Right hindlimb (tissue), 1 donor: ENCODE measurements at places on chromosomes 3 and 15.

GRCh38 chr3:48472673-48472922 is 26.1 kb downstream of the ATRIP start:
- no peak for DNase-seq

- peak; percentile 62 for DNase-seq
Observed at GRCh38 chr3:73745526-73746191, 120.9 kb upstream of the PDZRN3 start.

DNA sequence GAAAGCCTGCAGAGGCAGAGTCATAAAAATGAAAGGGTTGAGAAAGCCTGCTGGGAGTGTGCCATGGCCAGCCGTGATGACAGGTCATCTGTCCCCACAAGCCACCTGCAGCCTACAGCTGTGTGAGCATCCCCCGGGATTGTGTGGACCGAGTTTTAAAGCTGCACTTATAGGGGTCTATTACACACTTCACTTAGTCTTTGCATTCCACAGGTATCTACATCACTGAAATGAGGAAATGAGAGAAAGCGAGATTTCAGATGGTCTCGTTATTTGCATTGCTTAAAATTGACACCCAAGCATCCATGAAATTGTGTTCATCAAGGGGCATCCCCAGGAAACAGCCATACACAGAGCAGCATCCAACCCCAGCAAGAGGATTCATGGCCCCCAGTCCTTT is 137.6 kb upstream of the TRIM42 start:
- peak; percentile 39 for DNase-seq

GRCh38 chr3:42001777-42002176 is 39.9 kb upstream of the ULK4 start:
- no peak for DNase-seq

DNA sequence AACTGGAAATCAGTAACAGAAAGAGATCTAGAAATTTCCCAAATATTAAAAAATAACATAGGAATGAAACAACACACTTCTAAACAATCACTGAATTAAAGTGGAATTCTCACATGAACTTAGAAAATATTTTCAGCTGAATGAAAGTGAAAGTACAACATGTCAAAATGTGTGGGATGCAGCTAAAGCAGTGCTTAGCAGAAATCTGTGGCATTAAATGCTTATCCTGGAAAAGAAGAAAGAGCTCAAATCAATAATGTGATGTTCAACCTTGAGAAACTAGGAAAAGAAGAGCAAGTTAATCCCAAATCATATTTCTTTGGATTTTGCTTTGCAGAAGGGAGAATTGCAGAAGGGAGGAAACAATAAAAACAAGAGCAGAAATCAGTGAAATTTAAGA is 98.2 kb upstream of the NR2E3 start:
- no peak for DNase-seq

DNA sequence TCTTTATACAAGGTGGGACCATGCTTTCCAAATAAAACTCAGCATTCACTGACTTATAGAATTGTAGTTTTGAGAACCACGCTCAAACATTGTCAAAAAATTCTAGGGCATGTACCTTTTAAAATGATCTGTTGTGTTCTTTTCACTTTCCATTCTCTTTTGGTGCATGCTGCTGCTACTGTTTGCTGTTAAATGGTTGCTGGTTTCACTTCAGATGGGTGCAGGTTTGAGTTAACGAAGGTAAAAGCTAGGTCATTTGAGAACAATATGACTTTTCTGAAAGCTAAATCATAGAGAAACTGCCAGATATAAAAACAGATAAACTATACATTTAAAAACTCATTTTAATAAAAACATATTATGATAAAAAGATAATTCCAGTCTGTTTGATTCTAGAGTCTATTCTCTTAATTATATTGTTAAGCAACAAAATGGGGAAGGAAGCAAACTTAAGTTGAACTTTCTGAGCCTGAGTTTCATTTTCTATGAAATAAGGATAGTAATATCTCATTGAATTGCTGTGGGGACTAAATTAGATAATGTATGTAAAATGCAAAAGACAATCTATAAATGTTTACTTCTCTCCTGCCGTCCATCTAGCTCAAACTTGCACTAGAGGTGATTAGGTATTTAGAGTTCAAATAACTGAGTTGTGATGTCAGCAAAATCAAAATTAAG is 82.4 kb downstream of the OXSM start:
- no peak for DNase-seq

DNA sequence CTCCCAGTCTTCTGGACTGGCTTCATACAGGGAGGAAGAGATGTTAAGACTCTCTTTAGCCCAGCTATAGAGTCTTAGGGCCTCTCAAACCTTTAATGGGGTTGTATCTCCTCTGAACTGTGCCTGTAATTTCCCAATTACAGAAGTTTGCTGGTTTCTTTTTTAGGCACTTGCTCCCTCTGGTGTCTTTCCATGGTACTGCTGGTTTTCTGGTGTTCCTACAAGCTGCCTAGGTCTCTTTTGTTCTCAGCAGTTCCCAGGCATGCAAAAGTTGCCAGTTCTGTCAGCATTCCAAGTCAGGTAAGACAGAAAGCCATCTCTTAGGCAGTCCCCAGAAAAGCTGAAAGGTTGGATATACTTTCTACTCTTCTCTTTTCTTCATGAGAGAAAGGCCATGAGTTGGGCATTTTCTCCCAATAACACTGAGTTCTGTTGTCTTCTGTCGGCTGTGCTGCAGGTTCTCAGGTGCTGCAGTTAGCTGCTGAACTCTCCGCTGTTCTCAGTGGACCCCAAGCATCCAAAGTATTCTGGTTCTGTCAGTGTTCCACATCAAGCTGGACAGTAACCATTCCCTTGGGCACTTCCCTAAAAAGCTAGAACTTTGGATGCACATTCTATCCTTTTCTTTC is 54.4 kb upstream of the EHHADH start:
- DNase-seq: no peak

- DNase-seq: no peak
Observed at GRCh38 chr3:25143356-25144025, 284.6 kb upstream of the RARB start.

- DNase-seq: no peak
Observed at GRCh38 chr3:188166441-188166840, 12.5 kb downstream of the LPP start.

GRCh38 chr15:100430411-100430810 is 88.6 kb upstream of the ADAMTS17 start:
- DNase-seq: no peak

- DNase-seq: no peak
Observed at GRCh38 chr3:17355591-17355990, 386.8 kb downstream of the TBC1D5 start.

DNA sequence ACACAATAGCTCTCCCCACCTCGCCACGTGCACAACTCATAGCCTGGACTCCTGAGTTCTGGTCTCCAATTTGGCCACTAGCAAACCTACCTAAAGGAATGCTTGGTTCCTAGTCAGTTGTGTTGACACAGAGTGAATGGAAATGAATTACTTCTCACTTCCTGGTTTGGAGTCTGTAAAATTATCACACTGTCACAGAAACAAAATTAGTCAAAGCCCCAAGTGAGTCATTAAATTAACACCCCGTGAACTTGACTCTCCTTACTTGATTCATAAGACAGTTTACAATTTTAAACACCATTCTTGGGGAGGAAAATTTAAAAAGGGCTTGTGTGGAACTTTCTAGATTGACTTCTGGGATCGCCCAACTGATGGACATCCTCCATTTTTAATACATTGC is 276.2 kb upstream of the CTNNB1 start:
- no peak for DNase-seq

DNA sequence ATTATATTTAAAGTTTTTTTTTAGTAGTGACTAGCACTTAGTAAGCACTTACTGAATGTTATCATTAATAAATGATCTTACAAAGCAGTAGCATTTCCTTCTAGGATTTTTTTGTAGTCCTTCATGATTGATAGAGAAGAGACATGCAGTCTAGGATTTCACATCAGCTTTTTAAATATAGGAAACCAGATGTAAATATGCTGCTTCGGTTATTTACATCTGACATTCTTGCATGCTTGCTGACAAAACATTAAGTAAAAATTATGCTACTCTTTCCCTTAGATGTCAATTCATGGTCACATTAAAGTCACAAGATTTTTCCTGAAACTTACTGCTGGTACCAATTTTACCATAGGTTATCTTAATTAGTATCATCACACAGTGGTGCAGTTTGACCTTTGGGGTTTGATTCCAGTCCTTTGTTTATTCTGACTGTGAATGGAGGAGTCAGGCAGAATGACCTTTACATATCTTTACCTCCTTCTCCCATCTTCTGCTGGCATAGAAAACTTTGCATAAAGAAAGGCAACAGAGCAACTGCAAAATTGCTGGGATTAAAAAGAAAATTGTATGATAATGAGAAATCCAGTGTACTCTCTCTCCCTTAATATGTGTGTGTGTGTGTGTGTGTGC is 286.5 kb downstream of the LPP start:
- DNase-seq: no peak

- DNase-seq: no peak
Observed at GRCh38 chr15:34644851-34645250, 61.4 kb upstream of the GOLGA8B start.

DNA sequence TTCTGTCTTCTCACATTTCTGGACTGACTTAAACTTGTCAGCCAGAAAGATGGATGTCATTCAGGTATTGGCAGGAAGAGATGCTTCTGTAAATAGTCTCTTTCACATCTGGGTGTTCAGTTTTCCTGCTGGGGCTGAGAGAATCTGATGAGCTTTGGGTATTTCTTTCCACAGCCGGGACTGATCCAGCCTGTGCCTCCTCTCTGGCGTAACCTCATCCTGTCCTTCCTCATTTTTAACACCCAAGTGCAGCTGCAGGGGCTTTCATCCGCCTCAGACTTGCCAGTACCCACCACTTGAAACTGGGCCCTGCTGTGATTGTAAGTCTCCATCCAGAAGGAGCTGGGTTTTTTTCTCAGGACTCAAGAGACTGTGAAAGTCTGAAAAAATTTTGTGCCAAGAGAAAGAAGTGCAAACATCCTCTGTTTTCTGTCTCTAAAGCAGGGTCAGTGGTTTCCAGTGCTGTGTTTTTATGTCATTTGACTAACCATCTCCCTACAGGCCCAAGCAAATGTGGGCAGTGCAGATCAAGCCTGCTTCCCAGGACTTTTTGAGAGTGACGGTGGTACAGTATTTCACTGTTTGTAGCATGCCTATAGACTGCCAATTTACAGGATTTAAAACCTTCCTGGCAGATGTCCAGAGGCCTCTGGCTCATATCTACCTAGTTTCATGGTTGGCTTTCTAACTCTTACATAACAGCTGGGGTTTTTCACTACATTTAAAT is 342.7 kb downstream of the PTPRG start:
- DNase-seq: peak; percentile 76

DNA sequence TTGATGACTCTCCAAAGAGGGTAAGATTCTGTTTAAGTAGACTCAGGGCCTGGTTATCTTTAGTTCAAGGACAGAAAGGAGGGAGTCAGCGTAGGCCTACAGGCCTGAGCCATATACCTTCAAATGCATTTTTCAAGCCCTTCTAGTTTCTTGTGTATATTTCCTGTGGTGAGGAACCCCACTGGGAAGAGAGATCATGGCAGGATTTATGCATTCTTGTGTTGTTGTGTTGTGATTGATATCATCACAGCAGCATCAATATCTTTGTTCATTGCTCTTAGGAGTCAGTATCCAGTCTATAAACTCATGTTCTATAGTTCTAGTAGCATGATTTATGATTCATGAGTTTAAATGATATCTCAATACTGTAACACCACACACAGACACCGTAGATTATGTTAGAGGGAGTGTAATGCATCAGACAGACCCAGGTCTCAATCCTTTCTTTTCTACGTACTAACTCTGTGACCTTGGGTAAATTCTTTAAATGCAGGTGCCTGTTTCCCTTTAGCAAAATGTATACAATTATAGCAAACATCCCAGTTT is 427.5 kb downstream of the PDCD6IP start:
- no peak for DNase-seq

DNA sequence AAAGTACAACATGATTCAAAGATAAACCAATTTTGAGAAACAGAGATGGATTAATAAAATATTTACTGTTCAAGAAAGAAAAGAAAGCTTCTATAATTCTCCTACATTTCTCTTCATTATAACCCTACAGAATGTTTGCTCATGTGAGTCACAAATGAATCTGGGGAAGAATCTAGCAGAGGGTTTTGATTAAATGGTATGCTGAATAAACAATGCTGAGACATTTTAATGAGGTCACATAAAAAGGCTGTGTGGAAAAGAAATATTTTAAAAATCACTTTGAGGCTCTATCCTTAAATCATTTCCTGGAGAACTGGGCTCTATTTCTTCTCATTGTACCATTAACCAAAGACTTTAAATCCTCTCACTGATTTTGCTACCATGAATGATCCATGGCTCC is 727.7 kb downstream of the NTRK3 start:
- DNase-seq: no peak

DNA sequence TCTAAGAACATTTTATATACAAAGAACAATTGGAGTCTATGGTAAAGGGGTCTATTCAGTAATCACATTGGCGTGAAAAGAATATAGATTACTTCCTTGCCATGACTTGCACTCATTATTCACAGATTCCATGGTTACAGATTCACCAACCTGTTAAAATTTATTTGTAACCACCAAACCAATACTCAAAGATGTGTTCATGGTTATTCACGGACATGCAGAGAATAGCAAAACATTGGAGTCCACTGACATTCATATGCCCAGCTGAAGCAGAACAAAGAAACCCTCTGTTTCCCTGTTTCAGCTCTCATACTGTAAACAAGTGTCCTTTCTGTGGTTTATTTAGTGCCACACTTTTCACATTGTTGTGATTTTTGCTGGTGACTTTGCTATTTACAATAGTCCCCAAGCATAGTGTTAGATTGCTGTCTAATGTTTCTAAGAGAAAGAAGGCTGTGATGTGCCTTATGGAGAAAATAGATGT is 185.8 kb upstream of the TTC14 start:
- DNase-seq: no peak

DNA sequence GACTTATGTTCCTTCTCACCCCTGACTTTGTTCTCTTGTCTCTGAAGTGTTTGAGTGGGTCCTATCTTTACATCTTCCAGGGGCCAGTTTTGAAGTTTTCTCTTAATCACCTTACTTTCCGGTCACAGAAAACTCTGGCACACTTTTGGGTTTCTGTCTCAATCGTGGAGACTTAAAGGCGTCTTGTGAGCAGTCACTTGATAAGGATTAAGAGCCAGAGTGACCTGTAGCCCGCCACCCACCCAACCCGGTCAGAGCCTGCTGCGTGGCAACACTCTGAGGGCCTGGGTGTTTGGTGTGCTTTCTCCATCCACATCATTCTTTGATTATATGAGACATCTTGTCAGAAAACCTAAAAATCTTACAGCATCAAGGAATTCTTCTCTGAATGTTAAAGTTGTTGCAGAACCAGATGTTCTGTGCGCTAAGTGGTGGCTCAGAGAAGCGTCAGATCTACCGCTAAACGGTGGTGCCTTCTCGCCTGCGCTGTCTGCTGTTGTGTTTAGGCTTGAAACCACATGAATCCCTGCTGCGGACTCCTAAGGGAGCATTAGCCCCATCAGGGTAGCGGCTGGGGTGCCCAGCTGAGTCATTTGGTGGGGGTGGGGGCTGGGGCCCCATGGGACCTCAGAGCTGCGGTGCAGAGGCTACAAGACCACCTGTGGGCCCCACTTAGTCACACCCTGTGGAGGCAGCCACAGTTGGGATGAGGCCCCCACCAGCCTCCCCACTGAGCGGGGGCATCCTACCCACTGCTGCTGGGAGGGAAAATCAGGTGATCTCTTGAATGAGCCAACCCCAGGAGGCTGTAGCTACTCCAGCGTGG is 158.7 kb upstream of the BHLHE40 start:
- DNase-seq: no peak
